NCI-H345 (cell line): ENCODE measurements at places on chromosomes 3 and 15.

DNA sequence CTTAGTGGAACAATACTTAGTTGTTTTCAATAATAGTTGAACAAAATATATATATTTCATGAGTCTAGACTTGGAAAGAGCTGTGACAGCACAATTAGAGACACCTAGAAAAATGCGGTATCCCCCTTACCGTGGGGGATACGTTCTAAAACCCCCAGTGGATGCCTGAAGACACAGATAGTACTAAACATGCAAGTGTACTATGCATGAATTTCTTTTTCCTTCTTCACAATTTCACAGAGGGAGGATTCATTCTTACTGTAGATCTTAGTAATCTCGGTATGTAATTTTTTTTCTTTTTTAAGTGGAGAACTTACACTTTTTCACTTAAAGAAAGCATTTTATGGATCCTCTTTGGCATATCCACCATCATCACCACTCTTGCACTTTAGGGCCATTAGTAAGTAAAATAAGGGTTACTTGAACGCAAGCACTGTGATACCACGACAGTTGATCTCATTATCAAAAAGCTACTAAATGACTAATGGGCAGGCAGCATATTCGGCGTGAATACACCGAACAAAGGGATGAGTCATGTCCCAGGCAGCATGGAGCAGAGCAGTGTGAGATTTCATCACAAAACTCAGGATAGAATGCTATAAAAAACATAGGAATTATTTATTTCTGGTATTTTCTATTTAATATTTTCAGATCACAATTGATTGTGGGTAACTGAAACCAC, 72.3 kb upstream of the ZNF280D start:
- DNase-seq = no peak

- DNase-seq = no peak
These were observed 240.9 kb downstream of the RBMS3 start for GRCh38 chr3:29521751-29522150.

- DNase-seq = no peak
These were observed 23.1 kb downstream of the SRGAP3 start for GRCh38 chr3:9226326-9226725.

GRCh38 chr3:41176596-41176995, 22.7 kb upstream of the CTNNB1 start:
- DNase-seq = no peak

- no peak for DNase-seq
These were observed 6.3 kb upstream of the PKM start for GRCh38 chr15:72237029-72237852.

DNA sequence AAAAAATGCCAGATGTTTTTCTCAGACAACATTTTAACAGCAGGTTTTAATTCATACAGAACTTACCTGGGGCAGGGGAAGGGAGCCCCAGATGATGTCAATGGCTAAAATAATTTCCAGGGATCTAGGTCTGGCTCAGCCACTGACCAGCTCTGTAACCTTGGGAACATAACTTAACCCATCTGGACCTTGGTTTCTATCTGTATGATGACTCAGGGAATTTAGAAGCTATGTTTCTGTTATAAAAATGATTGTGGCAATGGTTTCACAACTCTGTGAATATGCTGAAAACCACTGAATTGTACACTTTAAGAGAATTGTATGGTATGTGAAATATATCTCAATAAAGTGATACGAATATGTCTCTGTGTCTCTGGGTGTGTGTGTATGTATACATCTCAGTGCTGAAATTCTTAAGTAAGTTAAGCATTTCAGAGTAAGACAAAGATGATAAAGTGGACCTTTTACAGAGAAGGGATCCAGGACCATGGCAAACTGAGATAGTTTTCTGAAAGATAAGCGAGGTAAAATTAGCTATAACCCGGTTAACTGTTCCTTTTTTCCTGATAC, 2.9 kb downstream of the SH3GL3 start:
- DNase-seq = no peak

- DNase-seq = no peak
These were observed 66.9 kb downstream of the CCNL1 start for GRCh38 chr3:157093096-157093495.

DNA sequence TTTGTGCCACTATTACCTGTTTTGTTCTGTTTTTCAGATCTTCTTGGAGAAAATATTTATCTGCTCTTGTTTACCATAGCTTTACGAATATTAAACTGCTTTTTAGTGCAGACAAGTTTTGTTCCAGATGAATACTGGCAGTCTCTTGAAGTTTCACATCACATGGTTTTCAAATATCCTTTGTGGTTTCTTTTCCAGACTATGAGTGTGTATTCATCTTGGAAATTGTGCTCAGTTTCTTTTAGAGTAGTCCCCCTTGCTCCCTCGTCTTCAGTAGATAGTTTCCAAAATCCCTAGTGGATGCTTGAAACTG, 1.2 kb downstream of the PIGB start:
- DNase-seq = no peak

DNA sequence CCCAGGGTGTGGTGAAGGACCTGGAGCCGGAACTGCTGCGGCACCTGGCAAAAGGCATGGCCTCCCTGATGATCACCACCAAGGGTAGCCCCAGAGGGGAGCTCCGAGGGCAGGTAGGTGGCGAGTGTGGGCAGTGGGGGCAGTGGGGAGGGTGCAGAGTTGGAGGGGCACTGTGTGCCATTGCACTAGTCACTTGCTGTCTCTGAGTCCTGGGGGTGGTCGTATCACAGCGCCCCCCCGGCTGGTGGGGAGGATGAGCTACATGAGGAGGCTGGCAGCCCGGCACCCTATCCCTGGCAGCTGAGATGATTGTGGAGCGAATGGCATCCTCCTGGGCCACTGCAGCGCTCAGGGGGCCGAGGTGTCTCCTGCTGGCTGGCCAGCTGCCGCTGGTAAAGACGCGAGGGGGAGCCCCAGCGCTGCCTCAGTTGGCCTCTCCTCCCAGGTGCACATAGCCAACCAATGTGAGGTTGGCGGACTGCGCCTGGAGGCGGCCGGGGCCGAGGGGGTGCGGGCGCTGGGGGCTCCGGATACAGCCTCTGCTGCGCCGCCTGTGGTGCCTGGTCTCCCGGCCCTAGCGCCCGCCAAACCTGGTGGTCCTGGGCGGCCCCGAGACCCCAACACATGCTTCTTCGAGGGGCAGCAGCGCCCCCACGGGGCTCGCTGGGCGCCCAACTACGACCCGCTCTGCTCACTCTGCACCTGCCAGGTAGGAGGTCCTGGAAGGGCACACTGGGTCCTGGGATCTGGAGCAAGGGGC, 6.4 kb downstream of the CHRD start:
- no peak for DNase-seq

DNA sequence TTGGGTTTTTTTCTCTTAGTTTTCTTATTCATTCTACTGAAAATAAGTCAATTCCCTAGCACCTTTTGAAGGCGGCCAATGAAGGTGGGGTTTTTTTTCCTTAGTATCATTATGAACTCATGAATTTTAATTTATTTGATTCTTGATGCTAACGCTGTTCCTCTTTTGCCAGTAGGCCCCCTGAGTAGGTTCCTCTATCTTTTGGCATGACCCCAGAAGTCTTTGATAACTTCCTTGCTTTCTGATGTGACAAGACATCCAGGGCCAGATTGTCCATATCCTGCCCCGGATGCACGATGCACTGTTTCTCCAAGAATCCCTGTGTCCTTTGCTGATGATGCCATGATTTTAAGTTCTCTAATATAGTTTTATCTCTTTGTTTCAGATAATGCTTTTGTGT, 20.6 kb downstream of the LRRK1 start:
- no peak for DNase-seq

GRCh38 chr3:16338999-16339398, 74.0 kb downstream of the OXNAD1 start:
- DNase-seq = no peak

DNA sequence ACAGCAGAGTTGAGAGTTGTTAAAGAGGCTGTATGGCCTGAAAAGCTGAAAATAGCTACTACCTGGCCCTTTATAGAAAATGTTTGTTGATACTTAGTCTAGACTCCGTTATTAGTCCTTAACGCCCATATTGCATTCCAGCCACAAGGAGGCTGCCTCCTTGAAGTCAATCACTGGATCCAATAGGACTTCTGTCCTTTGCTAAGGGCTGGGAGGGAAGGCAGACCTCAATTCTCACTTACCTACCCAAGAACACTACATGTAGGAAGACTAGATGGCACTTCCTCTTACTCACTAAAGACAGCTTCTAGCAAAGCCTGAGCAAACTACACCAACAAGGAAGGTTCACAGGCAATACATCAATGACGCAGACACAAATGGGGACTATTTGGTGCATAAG, 139.5 kb upstream of the HACD2 start:
- no peak for DNase-seq

DNA sequence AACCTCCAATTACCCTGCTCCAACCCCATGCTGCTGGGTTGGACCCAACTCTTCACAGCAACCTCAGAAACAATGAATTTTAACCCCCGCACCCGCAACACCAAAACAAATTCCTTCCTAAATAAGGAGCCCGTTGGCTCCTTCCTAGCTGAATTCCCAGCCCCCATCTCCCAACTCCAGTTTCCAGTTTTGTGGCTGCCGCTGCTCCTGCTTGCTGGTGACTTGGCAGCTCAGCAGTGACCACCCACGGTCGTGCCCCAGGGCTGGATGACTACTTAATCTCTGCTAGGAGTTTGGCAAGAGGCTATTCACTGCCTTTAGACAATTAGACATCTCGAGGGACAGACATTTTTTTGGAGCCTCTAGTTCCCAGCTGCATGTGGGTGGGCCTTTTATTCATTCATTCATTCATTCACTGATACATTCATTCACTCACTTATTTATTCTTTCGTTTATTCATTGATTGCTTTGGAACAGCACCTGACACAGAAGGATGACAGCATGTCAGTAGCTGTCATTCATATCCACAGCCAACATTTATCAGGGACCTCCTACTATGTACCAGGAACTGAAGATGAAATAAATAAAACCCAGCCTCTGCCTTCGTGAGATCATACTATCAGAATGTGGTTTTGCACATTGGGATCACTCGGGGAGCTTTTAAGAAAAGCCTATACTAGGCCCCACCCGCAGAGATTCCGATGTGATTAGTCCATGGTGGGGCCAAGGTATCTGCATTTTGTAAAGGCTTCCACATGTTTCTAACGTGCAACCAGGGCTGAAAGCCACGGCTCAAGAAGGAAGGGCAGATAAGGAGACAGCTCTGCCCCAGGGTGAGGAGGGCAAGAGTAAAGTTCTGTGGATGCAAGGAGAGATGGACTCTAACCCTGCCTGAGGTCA, 256.5 kb downstream of the SHQ1 start:
- DNase-seq = no peak

- no peak for DNase-seq
These were observed 18.6 kb downstream of the CRYGS start for GRCh38 chr3:186525369-186526255.

DNA sequence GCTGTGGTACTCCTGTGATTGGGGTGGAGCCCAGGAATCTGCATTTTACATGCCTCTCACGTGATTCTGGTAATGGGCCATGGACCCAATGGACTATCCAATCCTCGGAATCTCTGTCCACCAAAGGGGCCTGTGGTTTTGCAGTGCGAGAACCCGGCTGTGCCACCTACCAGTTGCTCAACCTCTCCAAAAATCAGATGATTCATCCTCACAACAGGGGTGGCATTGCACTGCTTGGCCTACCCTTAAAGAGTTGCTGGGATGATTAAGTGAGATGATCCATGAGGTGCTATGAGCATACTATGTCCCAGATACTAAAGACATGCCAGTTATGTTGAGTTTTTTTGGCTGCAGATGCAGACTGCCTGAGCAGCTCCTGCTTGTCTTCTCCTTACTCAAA, 5.1 kb downstream of the ANP32A start:
- DNase-seq = no peak
